ENCODE measurements at places on chromosomes 5 and 9.

- no peak for DNase-seq
Observed at GRCh38 chr9:98314381-98315066, 59.1 kb upstream of the TBC1D2 start.

DNA sequence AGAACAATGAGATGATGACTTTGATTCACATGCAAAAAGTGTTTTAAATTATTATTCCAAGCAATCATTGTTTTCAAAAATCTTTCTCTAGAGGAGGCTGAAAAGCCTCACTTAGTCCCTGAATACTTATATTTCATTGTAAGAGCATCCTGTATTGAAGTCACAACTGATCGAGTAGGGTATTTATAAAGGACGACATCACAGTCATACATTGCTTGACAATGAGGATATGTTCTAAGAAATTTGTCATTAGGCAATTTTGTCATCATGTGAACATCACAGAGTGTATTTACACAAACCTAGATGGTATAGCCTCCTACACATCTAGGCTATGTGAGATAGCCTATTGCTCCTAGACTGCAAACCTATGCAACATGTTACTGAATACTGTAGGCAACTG, 510.4 kb upstream of the RGMB start:
- DNase-seq: no peak

DNA sequence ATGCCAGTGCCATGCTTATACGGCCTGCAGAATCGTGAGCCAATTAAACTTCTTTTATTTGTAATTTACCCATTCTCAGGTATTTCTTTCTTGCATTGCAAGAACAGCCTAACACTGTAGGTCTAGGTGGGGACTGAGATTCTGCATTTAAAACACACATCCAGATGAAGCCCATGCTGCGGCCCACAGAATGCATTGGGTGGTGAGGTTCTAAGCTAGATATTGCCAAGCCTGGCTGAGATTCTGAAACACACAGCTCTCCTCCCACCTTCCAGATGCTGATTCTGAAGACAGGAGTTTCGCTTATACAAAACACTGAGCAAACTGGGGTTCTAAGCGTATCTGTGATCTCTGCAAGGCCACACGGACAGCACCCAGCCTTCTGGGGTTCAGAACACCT, 75.1 kb downstream of the DAPK1 start:
- DNase-seq: no peak

DNA sequence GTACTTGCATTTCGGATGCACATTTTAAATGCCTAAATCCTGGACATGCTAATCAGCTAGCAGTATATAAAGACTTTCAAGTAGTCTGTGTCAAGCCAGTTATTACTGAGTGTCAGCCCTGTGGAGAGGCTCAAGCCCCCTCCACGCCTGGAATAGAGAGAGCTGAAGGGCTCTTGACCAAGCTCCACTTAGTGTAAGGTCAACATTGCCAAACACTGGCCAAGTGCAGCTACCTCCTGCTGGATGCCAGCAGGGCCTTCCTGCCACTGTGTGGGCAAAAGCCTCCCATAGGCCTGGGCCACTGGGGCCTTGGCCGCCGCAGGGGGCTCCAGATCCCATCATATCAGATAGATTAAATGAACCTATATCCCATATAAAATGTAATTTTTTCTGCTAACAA, 239.4 kb upstream of the PANK3 start:
- no peak for DNase-seq

- no peak for DNase-seq
Observed at GRCh38 chr9:119088002-119088547, 281.2 kb downstream of the BRINP1 start.

GRCh38 chr9:113536166-113536482, 72.6 kb downstream of the RGS3 start:
- DNase-seq: no peak

DNA sequence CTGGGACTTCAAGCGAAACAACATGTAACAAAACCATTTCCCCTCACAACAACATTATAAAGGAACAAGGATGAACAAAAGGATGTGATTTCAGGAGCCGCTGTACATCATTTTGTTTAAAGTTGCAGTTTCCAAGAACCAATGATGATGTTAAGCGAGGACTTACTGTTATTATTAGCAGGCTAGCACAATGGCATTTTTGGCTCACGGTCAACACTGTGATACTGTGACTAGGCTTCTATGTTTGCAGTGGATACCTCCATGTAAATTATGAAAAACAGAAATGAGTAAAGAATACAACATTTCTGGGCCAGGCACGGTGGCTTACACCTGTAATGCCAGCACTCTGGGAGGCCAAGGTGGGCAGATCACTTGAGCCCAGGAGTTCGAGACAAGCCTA, 113.0 kb downstream of the AUH start:
- no peak for DNase-seq

- DNase-seq: no peak
Observed at GRCh38 chr5:83711982-83712601, 8.6 kb downstream of the HAPLN1 start.

DNA sequence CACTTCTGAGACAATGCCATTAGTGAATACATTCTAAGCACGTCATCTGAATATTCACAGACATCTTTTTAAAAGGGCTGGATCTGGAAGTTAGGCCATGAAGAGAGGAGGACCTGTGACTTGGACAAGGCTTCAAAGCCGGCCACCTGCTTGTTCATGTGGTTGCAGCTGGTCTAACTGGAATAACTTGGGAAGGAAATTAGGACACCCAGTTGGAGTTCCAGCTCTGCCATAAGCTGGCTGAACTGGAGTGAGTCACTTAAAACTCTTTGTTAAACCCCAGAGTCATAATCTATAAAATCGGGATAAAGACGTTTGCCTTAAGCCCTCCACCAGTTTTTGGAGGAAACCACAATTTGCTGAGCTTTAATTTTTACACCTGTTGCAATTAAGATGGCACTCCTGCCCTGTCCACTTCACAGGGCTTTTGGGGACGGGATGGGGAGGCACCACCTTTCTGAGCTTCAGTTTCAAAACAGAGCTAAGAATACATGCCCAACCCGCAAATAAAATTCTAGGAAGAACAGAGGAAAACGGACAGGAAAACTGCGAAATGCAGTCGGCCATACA, 536 bp upstream of the STX17 start:
- DNase-seq: no peak

- DNase-seq: no peak
Observed at GRCh38 chr5:74648835-74649293, 8.3 kb upstream of the ENC1 start.

Data from stimulated activated CD8-positive, alpha-beta memory T cell treated with anti-CD3 and anti-CD28 coated beads, Interleukin-15, amount 100 ng/mL, for 48 hours (primary cell).